NCI-H524 (cell line): ENCODE measurements at places on chromosomes 13 and 19.

GRCh38 chr13:19984430-19985218 is 26.1 kb downstream of the ZMYM2 start:
- DNase-seq, result no peak

DNA sequence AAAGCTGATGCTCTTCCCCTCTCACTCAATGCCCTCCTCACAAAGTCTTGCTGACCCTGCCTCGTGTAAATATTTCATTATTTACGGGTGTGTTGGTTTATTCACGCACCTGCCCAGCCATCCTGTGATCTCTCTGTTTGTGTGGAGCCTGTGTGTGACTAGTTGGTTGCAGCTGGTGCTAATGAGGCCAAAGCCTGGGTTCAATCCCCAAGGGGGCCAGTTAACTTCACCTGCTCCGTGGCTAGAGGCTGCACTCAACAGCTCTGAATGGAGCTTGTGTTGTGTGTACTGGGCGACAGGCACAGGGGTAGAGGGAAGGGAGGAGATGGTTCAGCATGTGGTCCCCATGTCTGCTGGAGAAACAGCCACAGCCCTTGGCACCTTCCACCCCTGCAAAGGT is 109.5 kb downstream of the DNAJC15 start:
- DNase-seq, result no peak

DNA sequence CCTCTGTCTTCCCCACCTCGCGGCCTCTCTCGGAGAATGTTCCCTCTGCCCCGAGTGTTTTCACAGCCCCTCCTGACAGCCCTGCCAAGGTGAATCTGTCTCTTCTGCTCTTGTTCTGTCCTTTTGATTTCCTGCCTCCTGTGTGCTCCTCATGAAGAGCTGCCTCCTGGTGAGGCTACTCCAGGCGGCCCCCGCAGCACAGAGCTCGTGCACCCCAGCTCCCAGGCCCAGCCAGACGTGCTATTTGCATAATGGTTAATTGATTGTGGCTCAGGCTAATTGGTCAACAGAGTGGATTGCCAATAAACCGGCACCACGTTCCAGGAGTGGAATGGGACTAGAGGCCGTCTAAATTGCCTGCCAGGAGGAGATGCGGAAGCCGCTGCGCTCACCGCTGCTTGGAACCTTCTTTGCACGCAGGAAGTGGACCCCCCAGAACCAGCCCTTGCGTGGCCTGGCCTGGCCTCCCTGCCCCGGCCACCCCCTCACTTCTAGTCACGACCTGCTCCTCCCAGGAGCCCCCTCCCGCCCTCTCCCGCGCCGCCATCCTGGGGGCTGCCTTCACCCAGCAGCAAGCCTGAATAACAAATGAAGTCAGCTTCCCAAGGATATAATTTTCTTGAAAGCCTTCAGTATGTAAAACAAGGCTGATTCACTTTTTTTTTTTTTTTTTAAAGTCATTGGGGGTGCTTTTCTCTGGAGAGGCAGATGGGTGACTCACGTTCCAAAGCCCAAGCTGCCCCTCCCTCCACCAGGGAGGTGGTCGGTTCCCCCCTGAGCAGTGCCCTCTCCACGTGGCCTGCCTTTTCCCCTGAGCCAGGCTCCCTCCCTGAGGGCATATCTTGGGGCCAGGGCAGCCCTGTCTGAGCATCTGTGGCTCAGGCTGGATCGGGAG is 144.0 kb downstream of the KDM4B start:
- DNase-seq, result no peak

DNA sequence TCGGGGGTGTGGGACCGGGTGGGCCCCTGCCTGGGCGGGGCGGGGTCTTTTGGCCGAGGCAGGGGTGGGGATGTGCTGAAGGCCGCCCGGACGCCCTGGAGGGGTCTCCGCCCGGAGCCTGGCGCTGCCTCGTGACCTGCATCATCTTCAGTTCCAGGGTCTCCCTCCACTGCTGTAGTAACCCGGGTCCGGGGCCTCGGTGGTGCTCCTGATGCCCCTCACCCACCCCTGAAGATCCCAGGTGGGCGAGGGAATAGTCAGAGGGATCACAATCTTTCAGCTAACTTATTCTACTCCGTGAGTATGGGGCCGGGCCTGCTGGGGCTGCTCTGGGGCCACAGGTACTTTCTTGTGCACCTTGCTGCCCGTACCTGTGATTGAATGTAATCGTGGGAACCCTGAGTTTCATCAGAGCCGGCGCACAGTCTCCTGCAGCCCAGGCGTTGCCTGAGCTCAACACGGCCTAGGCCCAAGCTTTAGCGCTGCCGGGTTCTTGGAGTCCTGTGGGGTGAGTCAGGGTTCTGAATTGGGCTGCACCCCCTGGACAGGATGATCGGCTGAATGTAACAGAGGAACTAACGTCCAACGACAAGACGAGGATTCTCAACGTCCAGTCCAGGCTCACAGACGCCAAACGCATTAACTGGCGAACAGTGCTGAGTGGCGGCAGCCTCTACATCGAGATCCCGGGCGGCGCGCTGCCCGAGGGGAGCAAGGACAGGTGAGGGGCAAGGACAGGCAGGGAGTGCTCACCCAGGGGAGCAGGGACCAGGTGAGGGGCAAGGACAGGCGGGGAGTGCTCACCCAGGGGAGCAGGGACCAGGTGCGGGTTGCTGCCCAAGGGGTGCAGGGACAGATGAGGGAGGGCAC is 10.5 kb downstream of the PEAK3 start:
- no peak for DNase-seq

GRCh38 chr19:57850553-57851017 is 926 bp downstream of the ZNF587 start:
- DNase-seq, result no peak

DNA sequence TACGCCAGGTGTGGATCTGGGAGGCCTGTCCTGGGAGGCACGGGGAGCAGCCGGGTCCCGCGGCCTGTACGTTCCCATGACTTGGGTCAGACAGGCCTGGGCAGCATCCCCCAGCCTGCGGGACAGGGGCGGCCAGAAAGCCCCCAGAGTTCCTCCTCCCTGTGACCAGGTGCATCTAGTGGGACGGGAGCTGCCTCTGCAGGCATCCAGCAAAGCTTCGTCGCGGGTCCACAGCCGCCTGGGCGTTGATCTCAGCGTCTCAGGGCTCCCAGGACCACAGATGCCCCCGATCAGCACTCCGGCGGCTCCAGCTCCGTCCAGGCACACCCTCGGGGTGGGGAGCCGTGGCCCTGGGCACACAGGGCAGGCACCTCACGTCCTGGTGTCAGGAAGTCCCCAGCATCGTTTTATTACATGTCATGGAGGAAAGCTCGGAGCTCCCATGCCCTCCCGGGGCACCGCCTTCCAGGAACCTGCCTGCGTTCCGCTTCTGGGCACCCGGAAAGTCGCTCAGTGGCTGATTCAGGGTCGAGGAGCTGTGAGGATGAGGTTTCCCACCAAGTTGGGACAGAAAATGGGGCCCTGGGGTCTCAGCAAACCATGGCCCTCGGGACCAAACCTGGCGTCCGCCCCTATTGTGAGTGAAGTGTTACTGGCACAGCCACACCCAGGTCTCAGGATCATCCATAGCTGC is 1.5 kb upstream of the GZMM start:
- no peak for DNase-seq

GRCh38 chr19:56080669-56081401 is 40.3 kb downstream of the ZNF787 start:
- DNase-seq, result peak; percentile 81

GRCh38 chr13:72390909-72391308 is 336.5 kb downstream of the MZT1 start:
- DNase-seq, result no peak

DNA sequence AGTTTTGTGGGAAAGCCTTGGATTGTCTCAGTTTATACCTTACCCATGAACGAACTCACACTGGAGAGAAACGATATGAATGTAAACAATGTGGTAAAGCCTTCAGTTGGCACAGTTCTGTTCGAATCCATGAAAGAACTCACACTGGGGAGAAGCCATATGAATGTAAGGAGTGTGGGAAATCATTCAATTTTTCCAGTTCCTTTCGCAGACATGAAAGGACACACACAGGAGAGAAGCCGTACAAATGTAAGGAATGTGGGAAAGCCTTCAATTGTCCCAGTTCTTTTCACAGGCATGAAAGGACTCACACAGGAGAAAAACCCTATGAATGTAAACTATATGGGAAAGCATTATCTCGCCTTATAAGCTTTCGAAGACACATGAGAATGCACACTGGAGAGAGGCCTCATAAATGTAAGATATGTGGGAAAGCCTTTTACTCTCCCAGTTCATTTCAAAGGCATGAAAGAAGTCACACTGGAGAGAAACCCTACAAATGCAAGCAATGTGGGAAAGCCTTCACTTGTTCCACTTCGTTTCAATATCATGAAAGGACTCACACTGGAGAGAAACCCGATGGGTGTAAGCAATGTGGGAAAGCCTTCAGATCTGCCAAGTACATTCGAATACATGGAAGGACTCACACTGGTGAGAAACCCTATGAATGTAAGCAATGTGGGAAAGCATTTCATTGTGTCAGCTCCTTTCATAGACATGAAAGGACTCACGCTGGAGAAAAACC is 7.5 kb upstream of the ZNF440 start:
- no peak for DNase-seq

DNA sequence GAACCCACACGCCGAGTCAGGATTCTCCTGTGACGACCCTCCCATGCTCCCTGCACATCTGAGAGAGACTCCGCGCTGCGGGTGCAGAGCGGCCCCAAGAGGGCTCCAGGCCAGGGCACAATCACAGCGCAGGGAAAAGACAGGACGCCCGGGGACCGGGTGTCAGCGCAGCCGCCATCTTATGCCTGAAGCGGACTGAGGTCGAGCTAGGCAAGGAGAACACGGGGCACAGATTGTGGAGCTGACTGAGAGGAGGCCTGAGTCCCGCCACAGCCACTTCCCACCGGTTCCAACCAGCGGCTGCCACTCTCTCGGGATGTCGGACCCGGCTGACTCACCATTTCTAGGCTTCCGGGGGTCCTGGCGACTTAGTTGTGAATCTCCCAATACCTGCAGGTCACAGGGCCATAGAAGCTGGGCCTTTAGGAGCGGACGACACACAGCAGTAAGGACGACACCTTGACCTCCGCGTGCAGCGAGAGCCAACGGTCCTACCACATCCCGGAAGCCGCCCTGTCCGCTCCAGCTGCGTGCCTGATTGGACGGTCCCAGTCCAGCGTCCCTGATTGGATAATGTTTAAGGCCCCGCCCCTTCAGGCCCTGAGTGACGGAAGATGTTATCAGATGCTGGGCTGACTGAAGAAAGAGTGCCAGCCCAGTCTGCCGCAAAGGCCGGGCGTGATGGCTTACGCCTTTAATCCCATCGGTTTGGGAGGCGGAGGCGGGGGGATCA is at the start of gene ZNF728:
Gene ZNF728 (minus strand): TSS at position 487 of the 733 bp plus-strand sequence. CDS start 146 bp downstream, at position 341.
- DNase-seq, result no peak

DNA sequence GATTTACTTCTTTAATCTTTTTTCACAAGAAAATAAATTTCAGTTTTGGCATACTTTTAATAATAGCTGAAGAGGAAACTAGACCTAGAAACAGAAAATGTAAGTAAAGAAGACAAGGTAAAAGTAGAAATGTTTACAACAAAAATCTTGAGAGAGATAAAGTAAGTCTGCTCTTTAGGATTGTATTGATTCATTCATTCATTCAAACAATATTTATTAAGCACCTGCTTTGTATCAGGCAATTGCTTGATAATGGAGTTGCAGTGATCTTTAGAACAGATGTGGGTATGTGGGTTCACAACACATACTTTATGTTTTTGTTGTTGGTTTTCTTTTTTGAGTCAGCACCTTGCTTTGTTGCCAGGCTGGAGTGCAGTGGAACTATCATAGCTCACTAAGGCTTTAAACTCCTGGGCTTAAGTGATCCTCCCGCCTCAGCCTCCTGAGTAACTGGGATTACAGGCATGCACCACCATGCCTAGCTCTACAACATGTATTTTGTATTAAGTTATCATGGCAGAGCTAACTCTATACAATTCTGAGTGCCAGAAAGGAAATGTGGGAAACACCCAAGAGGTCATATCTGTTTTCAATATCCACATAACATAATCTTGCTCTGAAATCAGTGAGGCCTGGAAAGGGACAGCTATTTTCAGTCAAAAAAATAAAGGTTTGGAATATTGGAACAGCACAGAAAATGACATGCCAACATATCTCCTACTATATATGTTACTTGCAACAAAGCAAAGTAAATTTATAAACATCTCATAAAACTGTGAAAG is 8.8 kb upstream of the SPART start:
- no peak for DNase-seq

GRCh38 chr19:29524912-29525831 is 622 bp upstream of the VSTM2B start:
- no peak for DNase-seq

- peak; percentile 90 for DNase-seq
Measured at GRCh38 chr19:42436006-42436405, 6.7 kb downstream of the CXCL17 start.

GRCh38 chr19:31838163-31838815 is 489.1 kb upstream of the TSHZ3 start:
- DNase-seq, result no peak

- peak; percentile 61 for DNase-seq
Measured at GRCh38 chr19:56538761-56539263, at the start of gene ZFP28. ZFP28 (plus strand) TSS chr19:56538948; CDS start chr19:56539019, 71 bp downstream.

- no peak for DNase-seq
Measured at GRCh38 chr19:32530773-32531172, 50.2 kb upstream of the PDCD5 start.

GRCh38 chr13:112721198-112722104 is 31.6 kb downstream of the ATP11A start:
- DNase-seq, result no peak

GRCh38 chr13:113816946-113817859 is 46.7 kb downstream of the GAS6 start:
- DNase-seq, result peak; percentile 54

DNA sequence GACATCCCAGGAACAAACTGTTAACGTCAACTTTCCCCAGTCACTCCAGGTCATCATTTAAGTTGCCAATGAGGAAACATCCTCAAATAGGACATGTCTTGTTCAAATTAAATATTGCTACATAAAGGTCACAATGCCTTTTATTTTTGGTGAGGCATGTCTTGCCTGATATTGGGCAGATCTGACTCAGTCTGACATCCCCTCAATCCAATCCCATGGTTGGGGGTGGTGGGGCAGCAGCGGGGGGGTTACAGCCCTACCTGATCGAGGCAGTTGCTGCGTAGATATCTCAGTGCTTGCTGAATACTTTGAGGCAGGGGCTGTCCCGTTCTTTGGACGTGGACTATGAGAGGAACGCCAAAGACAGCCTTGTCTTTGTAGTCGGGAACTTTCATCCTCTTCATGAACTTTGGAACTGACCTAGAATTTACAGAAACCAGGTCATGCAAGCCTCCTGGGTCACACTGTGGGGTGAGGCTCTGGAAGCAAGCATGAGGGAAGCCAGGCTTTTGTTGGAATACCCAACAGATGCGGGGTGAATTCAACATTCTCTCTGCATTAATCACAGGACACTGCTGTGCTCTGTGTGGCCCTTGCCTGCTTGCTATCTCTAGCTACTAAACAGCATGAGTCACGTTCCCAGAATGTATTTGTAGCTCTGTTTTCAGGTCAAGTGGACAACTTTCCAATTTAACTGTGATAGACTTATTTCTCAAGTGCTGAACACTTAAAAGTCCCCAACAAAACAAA is 109.8 kb downstream of the KL start:
- DNase-seq, result no peak

GRCh38 chr19:13938301-13939064 is at the start of gene PODNL1:
PODNL1 (minus strand) TSS chr19:13938417; CDS start chr19:13938181, 236 bp downstream.
- DNase-seq, result peak; percentile 46
